ENCODE measurements at places on chromosomes 3 and 15. TPM values are rescaled to one million over a fixed set of nuclear protein-coding genes. Genes with fewer than 3 reads are reported as not detected.

CNTN3 gene
- 10.6 TPM for total RNA-seq

BCHE gene
- not detected for total RNA-seq

LRCH3 gene
- total RNA-seq: 48.3 TPM

DLL4 gene
- not detected for total RNA-seq

SYNPR gene
- total RNA-seq: not detected

RARB gene
- total RNA-seq: 1.4 TPM

GPR176 gene
- total RNA-seq: 151 TPM

TTLL13 gene
- total RNA-seq: not detected

- DNase-seq: peak; percentile 45
Observed at GRCh38 chr3:42122261-42123011, 31.3 kb downstream of the TRAK1 start.

DNA sequence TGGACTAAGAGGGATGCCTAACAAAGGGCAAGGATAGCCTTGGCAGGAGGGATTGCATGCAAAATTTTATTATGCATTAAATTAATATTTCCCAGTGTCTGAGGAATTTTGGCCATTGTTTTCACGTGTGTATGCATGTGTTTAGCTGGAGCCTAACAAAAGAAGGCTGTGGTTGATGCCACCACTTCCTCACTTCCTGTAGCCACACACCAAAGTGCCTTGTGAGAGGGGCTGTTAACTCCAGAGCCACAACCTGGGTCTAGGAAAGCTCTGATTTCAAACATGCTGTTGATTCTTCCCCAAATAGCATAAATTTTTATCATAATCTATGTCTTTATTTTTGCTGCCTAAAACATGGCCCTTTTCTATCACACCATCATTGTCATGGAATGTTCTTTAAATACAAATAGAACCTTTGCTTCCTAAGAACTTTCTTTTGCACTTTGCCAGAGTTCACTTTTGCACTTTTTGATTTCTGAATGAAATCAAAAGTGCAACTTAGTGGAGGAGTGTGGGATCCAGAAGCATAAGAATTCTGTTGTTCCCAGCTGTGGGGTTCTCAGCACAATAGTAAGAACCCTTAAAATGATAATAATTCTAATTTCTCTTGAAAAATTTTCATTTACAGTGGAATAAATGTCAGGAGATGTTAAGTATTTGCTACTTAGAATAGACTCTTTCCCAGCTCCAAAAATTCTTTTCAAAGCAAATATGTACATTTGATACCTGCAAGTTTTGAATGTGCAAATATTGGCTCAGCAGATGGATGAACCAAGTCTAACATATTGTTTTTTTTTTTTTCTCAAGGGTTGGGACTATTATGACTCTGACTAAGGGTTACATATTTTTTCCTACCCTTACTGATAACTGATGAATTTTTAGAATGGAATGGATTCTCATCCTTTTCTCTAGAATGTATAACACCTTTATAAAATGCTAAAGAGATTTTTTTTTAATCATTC is 35.6 kb upstream of the SPTSSB start:
- no peak for DNase-seq

GRCh38 chr3:127002195-127003174 is 19.6 kb downstream of the PLXNA1 start:
- peak; percentile 87 for DNase-seq

- DNase-seq: no peak
Observed at GRCh38 chr3:24678421-24678865, 183.8 kb upstream of the THRB start.

DNA sequence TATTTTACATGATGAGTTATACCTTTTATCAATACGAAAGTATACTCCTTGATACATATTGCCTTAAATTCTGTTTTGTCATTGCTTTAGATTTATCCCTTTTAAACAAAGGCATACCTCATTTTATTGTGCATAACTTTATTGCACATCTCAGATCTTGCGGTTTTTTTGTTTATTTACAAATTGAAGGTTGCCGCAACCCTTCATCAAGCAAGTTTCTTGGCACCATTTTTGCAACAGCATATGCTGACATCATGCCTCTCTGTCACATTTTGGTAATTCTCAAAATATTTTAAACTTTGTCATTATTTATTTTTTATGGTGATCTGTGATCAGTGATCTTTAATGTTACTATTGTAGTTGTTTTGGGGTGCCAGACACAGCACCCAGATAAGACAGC is 20.9 kb downstream of the SNRK start:
- DNase-seq: no peak

DNA sequence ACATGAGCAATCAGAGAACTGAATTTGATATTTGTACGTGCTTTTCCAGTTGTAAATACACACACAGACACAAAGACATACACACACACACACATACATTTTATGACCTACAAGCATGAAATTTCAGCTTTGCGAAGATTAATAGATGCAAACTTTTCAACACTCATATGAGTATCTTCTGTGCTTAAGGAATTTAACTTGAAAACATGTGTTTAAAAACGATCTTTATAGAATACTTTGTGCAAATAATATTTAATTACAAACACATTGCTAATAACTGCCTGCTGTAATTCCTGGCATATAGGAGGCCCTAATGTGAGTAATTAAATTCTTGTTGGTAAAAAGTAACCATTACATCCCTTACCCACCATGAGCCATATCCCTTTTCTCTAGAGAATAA is 107.7 kb upstream of the PLSCR5 start:
- DNase-seq: no peak

GRCh38 chr3:57637391-57637790 is 40.2 kb upstream of the ARF4 start:
- no peak for DNase-seq

DNA sequence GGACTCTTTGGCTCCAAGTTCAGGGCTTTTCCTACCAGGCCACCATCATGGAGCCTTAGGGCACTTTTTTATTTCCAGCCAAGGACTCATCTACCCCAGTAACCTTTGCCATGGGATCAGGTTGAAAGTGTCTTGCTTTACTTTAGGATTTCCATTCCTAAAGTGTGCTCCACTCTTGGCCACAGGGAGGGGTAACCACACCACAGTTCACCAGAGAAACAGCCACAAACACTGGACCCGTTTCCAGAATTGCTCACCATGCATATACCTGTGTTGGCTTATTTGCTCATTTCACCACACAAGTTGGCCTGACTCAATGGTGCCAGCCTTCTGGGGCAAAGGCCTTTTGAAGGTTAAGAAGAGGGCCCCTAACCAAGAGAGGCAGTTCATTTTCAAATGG is 70.6 kb upstream of the RAD18 start:
- DNase-seq: no peak

- peak; percentile 1 for DNase-seq
Observed at GRCh38 chr3:114714237-114714636, 420.4 kb downstream of the TIGIT start.

DNA sequence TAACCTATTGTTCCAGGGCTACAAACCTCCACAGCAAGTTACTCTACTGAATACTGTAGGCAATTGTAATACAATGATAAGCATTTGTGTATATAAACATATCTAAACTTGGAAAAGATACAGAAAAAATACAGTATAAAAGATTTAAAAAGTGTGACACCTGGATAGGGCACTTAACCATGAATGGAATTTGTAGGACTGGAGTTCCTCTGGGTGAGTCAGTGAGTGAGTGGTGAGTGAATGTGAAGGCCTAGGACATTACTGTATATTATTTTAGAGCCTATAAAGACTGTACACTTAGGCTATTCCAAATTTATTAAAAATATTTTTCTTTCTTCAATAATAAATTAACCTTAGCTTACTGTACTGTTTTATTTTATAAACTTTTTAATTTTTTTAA is 38.4 kb upstream of the SLC25A36 start:
- no peak for DNase-seq

- DNase-seq: no peak
Observed at GRCh38 chr3:193270451-193270850, 29.4 kb downstream of the PLAAT1 start.

GRCh38 chr3:129399895-129400357 is 28.5 kb downstream of the EFCAB12 start:
- peak; percentile 26 for DNase-seq

- no peak for DNase-seq
Observed at GRCh38 chr3:42140665-42141203, 49.6 kb downstream of the TRAK1 start.

- DNase-seq: no peak
Observed at GRCh38 chr15:74174219-74174957, 878 bp downstream of the ISLR start.

GRCh38 chr15:55319537-55320237 is 665 bp downstream of the PIGB start:
- no peak for DNase-seq

DNA sequence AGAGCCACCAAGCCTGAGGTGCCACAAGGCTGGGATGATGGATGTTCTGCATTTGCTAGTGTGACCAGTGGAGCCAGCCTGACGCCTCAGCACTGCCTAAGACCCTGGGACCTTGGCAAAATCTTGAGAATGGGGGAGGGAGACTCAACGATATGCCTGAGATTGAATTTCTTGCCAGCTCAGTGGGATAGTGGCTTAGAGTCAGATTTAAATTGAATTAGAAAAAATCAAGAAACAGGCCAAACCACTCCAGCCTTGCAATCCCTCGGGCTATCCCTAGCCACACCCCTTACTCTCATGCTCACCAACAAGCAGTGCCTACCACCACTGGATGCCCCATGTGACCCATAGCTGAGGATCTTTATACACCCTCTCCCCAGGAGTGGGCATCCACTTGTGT is 18.7 kb upstream of the PDE8A start:
- DNase-seq: no peak

GRCh38 chr3:57006179-57006657 is 54.2 kb upstream of the SPATA12 start:
- DNase-seq: no peak

DNA sequence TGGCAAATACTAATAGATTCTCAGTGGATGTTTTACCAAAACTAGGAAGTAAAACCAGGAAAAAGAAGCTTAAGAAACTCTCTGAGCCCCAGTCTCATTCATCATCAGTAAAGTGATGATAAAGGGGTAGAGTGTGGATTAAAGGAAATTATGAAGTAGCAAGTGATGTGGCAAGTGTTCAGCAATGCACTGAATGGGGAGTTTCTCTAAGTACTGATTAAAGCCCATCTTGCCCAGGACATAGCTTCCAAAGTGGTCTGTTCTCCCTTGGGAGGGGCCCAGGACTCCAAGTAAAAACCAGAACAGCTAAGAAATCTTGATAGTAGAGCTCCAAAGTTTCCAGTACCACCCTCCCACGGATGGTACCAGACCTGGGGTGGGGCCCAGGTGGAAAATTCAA is 137.3 kb downstream of the WNT5A start:
- DNase-seq: no peak

- peak; percentile 60 for DNase-seq
Observed at GRCh38 chr15:101006931-101007691, 88.0 kb downstream of the LRRK1 start.

DNA sequence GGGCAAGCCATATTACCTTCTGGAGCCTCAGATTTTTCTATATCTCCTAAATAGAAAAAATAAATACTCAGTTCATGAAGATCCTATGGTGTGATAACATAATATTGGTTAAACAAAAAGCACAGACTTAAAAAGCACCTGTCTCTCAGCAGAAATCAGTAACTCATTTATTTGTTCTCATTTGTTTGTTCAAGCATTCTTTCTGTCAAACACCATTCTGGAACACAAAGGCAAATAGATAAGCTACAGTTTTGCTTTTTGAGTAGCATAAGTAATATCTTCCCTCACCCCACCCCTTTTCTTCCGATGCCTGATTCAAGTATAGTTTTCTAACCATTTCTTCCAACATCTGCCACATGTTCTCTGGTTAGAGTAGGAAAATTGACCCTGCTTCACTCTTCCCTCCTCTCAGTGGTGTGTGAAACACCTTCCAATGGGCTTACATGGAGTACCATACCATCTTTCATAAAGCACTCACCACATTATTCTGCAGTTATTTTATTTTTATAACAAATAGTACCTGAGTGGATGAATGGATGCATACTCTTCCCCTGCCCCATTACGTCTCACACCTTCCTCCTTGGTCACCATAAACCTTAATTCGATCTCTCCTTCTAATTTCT is 8.4 kb upstream of the IL1RAP start:
- DNase-seq: no peak

GRCh38 chr3:64082411-64082810 is 59.1 kb upstream of the PSMD6 start:
- DNase-seq: no peak

- no peak for DNase-seq
Observed at GRCh38 chr3:31472479-31473390, 60.0 kb upstream of the STT3B start.

- peak; percentile 51 for DNase-seq
Observed at GRCh38 chr3:149179220-149179619, 42.4 kb downstream of the CP start.

GRCh38 chr3:150433347-150433746 is 25.2 kb downstream of the TSC22D2 start:
- DNase-seq: no peak

GRCh38 chr15:32991619-32992111 is 202.8 kb downstream of the FMN1 start:
- DNase-seq: no peak

DNA sequence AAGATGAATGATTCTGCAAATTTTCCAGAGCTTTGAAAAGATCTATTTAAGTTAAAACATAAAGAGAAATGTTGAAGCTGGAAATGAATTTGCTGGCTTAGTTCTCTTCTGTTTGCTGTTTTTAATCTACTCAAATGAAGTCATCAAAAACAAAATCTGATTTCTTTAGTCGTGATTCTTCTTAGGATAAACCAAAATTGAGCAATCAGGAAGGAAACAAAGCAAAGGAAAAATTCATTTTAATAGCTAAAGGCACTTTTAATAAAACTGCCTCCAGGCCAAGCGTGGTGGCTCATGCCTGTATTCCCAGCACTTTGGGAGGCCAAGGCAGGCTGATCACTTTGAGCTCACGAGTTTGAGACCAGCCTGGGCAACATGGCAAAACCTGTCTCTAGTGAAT is 91.2 kb downstream of the DUT start:
- DNase-seq: no peak

DNA sequence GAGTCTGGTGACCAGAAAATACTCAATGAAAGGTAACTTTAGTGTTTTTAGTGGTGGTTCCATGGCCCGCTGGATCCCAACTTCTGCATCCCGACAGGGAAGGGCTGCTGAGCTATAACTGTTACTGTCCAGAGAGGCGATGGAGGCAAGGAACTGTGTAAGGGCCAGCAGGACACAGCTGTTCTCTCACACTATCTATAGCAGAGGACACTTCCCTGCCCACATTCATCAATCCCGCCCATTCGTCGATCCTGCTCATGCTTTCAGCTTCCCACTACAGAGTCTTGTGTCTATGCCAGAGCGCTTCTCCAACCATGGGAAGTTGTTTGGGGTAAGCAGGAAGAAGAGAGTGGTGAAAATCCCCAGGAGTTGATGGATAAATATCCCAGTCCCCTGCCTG is 8.4 kb downstream of the COLQ start:
- DNase-seq: no peak

- no peak for DNase-seq
Observed at GRCh38 chr15:91380114-91380513, 280.1 kb downstream of the SV2B start.

DNA sequence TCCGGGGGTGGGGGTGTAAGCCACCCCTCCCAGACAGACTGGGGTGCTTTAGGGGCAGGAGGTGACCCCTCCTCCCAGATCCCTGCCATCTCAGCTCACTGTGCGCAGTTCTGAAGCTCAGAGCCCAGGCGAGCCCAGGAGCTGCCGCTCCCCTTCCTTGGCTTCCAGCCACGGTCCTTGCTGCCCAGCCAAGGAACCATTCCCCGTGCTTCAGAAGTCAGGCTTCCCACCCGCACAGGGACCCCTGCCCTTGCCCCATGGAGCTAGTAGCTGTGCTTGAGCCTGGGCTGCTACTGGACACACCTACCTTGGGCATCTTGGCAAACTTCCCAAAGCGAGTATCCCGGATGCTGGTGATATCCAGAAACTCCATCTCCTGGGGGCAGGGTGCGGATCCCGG is 4.8 kb downstream of the PLCB2 start:
- no peak for DNase-seq

- DNase-seq: no peak
Observed at GRCh38 chr3:38257583-38257982, 8.0 kb upstream of the SLC22A13 start.
